ENCODE measurements at places on chromosomes 7 and 10.

DNA sequence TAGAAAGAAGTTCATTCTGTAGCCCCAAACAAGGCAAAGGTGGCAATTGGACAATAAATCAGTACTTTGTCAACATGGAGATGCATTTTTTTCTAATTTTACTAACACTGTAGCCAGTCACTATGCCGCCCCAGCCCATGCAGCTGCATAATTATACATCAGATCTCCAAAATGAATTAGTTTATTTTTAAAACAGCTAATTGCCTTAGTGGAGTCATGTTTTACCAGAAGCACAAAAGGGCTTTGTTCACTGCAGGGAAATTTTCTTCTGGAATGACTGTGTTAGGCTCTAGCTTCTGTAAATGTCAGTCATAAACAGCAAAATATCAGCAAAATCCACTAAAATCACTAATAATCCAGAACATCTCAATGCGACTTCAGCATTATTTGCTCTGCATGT, 20.1 kb upstream of the HDAC9 start:
- DNase-seq = no peak

DNA sequence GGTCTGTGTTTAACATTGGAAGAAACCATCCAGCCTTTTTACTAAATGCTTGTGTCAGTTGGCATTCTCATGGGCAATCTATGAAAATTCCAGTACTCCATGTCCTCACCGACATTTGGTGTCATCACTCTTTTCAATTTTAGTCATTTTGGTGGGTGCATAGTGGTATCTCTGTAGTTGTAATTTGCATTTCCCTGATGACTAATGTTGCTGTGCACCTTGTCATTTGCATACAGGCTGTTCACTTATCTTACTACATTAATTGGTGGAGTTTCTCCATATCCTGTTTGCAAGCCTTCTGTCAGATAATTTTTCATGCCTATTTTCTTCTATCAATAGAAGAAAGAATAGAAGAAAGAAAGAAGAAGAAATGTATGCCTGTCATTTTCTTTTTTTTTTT, 73.7 kb downstream of the PLPP4 start:
- no peak for DNase-seq

- no peak for DNase-seq
These were observed 20.3 kb downstream of the ASB13 start for GRCh38 chr10:5645944-5646617.

DNA sequence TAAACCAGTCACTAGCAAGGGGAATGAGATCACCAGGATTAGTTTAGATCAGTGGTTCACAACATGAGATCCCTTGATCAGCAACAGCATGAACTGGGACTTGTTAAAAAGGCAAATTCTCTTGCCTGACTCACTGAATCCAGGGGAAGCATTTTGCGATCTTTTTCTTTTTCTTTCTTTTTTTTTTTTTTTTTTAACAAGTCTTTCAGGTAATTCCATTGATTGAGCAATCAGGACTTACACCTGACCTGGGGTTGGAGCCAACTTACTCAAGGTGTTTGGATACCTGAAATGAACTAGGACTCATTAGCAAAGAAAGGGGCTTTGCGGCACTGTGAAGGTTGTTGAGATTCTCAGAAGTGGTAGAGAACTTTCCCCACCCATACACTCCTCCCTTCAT, 47.1 kb upstream of the PRR15 start:
- no peak for DNase-seq

DNA sequence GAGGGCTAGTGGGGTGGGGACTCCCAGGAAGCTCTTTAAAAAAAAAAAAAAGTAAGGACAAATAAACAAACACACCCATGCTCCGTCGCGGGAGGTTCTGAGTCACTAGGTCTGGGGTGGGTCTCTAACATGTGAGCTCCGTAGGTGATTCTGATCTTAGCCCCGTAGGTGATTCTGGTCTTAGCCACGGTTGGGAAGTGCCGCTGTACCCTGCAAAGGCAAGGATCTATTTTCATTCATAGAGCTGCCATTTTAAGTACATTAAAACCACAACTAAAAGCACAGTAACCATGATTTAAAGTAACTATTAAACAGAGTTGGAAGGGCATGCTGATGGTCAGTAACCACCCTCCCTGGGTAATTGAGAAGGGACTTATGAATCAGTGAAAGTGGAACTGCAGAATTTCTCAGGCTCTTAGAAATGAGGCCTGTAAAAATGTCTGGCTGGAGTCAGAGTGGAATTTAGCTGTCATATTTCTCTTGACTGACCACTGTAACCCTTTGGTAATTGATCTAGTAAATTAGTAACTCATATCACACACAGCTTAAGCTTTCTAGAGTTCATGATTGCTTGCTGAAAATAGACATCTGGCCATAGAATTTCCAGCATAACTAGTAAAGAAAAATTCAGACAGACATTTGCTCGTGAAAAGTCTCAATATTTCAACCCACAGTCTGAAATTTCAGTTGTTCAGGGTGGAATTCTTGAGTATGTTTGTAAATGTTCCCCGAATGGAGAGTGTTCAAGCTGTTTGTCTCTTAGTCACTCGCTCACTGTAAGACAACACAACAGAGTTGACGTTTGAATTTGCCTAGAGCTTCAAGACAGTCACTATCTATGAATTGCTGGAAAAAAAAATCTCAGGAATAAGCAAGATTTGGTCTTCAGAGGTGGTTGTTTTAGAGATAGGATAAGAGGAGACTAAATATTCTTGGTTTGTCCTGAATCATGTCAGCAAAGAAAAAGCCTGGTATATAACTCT, 34.2 kb upstream of the TCF7L2 start:
- no peak for DNase-seq

DNA sequence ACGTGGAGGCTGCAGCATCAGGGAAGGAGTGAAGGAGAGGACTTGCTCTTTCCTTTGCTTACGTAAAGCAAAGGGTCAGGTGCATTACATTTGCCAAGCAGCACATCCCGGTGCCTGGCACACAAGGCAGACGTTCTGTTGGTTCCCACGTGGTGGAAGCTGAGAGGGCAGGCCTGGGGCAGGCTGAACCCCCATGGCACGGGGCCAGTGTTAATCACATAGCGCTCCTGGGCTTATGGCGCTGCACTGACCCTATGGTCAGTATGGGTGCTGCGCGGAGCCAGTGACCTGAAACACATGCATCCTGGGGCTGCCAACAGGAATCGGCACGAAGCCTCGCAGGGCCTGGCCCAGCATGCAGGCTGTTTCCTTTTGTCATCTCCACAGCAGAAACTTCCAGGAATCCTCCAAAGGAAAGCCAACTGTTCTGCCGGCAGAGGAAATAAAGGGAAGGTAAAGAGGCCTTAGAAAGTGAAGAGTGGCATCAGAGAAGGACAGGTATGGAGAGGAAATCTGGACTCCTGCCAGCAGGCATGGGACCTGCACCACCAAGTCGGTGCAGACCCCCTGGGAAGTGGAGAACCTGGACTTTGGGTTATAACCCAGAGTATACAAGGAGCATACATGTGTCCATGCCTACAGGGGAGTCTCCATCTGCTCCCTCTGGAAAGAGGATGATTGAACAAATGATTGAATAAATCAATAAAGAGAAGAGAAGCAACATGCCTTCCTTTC, 560.2 kb downstream of the TCERG1L start:
- DNase-seq = no peak

DNA sequence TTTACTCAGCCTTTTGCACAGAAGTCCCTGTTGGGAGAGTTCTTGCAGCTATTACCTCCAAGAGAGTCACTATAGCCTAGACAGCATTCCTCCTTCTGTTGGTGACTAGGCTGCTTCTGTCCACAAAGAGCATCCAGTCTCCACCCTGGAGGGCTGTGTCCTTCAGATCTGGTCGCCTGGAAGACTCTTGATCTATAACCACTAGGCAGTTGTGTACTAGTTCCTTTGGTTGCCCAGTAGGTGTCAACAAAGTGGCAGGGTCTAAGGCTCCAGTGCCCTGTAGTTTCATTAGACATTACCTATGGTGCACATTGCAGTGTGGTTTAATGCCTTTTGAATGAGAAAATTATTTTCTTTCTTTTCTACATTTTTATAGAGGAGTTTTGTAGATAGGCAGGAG, 11.3 kb upstream of the AKR1C2 start:
- DNase-seq = no peak
